ENCODE measurements at places on chromosomes 5 and 9.

DNA sequence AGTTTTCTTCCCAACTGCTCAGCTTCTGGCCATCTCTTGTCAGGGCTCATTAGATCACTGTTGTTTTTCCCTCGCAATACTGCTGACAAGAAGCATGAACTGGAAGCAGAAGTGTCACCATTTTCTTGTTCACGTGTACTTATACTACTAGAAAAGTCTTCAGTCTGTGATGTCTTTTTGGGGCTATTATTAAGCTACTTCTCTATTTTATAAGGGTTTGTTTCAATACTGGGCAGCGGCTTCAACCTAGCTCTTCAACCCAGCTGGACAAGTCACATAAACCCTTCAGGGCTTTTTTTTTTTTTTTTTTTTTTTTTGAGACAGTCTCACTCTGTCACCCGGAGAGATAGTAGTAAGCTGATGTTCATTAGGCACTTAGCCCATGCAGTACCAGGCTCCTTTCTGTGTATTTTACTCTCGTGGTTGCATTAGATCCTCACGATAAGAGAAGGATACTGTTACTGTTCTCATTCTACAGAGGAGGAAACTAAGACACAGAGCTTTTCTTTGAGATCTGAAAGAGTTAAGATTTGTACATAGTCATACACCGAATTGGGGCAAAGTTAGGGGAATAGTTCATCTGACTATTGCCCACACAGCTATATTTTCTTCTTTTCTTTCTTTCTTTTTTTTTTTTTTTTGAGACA is 20.5 kb downstream of the RAPGEF1 start:
- no peak for DNase-seq

- DNase-seq = no peak
Observed at GRCh38 chr9:109971226-109971625, 191.2 kb downstream of the PALM2AKAP2 start.

GRCh38 chr9:98530275-98530674 is 178.5 kb downstream of the GABBR2 start:
- DNase-seq = no peak

GRCh38 chr9:98970532-98971041 is 26.9 kb downstream of the COL15A1 start:
- no peak for DNase-seq

- no peak for DNase-seq
Observed at GRCh38 chr9:130857864-130858738, 23.0 kb downstream of the ABL1 start.

- DNase-seq = peak; percentile 49
Observed at GRCh38 chr5:110086658-110087388, 397.1 kb downstream of the MAN2A1 start.

GRCh38 chr9:31388660-31389059 is 995.8 kb upstream of the ACO1 start:
- DNase-seq = no peak

- DNase-seq = no peak
Observed at GRCh38 chr9:123320814-123321213, 35.2 kb upstream of the CRB2 start.

- no peak for DNase-seq
Observed at GRCh38 chr9:123590499-123590898, 234.5 kb downstream of the CRB2 start.

DNA sequence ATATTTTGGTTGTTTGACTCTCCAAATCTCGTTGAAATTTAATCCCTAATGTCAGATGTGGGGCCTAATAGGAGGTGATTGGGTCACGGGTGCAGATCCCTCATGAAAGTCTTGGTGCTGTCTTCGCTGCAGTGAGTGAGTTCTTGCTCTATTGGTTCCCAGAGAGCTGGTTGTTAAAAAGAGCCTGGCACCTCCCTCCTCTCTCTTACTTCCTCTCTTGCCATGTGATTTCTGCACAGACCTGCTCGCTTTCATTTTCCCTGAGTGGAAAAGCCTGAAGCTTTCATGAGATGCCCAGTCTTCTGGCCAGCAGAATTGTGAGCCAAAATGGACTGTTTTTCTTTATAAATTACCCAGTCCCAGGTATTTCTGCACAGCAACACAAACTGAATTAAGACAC is 221.6 kb downstream of the MAT2B start:
- DNase-seq = no peak
